ENCODE measurements at places on chromosomes 3 and 15.
A peak's percentile ranks its signal among the peaks of the same experiment; 100 is the strongest.

DNA sequence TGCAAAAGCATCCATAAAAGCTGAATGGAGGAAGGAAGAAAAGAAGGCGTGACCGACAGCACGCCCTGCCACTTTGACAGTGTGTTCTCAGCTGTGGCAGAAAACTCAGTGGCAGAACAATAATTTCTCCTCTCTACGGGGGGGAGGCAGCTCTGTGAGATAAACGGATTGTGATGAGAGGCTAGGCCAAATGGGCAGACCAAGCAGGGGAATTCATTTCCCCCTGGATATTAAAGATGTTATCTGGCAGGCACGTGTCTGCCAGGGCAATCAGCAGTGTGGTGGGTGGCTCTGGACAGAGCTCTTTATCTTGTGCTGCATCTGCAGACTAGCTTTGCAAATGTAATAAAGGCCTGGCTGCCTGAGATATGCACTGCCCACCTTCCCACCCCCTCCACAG, 1.9 kb upstream of the RMDN3 start:
- DNase-seq, result no peak

GRCh38 chr15:69797051-69797595, 300.6 kb downstream of the TLE3 start:
- DNase-seq, result no peak

GRCh38 chr3:103601666-103602065, 1166.9 kb downstream of the ZPLD1 start:
- no peak for DNase-seq

DNA sequence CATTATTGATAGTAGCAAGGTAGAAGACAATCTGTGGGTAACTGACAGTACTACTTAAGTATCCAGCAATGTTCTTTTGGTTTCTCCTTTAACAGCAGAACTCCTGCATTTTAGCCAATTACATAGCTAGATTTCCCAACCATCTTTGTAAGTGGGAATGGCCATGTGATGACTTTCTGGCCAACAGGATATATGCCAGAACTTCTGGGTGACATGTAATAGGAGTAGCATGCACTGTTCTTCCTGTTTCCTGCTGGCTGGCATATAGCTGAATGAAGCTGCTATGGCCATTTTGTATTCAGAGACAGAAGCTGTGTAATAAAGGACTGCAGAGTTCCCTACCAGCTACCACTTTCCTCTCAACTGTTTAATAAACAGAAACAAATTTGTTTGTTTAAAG, 18.0 kb downstream of the SPICE1 start:
- DNase-seq, result no peak

DNA sequence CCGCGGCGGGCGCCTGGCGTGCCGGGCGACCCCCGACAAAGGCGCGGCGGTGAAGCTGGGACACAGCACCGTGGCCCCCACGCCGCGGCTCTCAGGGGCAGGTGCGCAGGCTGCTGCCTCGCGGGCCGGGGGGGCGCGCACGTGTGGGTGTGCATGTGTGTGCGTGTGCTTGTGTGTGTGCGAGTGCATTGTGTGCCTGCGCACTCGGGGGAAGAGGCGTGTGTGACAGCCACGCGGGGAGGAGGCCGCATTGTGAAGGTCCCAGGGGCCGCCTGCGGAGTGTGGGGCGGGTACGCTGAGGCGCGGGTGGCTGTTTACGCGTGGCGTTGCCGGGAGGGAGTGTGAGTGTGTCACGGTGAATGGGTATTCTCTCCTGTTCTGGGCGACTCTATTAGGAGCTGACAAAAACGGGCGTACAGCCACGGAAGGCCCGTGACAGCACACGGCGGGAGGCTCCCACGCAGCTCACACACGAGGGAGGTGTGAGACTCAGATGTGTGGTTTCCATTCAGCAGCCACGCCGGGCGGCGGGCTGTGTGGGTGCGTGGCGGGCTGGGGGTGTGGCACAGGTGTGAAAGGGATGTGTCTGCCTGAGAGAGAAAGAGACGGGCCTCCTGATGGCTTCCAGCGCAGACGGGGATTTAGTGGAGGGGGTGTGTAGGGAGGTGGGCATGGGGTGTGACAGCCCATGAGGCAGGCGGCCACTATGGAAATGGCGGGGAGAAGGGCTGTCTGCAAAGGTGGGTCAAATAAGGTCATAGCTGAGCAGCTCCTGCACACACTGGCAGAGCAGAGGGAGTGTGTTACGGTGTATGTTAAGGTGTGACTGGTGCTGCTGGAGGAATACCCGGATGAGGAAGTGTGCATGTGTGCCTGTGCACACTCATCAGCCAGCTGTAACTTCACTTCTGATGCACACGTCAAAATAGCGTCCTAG, 750 bp downstream of the PODXL2 start:
- peak; percentile 28 for DNase-seq

Measured in stimulated activated CD8-positive, alpha-beta memory T cell treated with anti-CD3 and anti-CD28 coated beads, Interleukin-4, amount 100 ng/mL, for 24 hours (primary cell).